ENCODE measurements at places on chromosomes 7 and 10.

DNA sequence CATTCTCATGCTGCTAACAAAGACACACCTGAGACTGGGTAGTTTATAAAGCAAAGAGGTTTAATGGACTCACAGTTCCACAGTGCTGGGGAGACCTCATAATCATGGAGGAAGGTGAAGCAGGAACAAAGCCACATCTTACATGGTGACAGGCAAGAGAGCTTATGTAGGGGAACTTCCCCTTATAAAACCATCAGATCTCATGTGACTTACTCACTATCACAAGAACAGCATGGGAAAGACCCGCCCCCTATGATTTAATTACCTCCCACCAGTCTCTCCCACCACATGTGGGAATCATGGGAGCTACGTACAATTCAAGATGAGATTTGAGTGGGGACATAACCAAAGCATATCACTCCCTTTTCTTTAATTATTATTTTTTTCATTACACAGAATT is 16.6 kb downstream of the COL28A1 start:
- ATAC-seq, result no peak

DNA sequence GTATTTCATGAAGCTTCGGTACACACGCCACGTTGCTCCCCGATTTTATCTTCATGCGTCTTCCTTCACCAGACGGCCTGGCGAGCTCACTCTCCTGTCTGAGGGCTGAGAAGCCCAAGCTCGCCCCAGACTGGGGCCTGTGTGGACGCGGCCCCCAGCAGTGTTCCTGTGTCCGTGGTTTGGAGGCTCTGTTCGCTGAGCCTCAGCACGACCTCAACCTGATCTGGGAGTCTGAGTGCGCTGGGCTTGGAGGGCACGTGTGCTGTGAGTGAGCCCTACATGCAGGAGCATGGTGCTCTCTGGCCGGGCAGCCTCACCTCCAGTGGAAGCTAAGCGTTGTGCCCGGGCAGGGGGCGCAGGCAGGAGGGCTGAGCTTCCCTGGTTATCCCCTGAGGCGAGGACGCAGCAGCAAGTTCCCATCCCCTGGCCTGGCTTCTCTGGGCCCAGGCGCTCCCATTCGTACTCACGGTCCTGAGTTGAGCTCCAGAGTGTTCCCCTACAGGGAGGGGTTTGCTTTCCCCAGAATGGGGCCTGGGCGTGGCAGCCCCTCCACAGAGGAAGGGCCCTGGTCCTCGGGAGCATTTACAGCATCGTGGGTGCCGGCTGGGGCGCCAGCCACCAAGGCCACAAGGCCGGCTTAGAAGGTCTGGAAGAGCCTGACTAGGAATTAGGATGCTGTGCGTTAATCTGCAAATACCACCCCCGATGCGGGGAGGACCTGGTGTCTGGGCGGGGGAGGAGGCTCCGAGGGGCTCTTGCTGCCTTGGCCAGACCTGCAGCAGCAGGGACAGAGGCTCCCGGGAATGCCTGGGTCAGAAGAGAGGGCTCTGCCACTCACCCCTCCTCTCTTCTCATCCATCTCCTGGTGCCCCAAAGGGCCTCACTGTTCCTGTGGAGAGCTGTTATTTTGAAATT is 400.6 kb downstream of the DNAJB6 start:
- ATAC-seq, result no peak

DNA sequence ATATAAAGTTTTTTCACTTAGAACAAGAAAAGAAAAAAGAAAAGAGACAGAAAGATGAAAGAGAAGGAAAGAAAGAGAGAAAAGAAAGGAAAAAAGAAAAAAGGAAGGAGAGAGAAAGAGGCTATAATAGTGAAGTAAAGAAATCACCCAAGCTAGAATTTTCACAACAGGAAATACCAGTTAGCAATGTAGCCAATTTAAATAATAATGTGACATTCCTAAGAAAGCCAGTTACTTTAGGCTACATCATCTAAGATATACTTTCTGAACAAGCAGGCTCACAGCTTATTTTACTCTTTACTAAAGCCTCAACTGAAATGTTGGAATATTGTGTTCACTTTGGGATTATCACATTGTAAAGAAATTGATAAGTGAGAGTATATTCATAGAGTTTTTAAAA is 53.6 kb downstream of the GPR37 start:
- no peak for ATAC-seq

DNA sequence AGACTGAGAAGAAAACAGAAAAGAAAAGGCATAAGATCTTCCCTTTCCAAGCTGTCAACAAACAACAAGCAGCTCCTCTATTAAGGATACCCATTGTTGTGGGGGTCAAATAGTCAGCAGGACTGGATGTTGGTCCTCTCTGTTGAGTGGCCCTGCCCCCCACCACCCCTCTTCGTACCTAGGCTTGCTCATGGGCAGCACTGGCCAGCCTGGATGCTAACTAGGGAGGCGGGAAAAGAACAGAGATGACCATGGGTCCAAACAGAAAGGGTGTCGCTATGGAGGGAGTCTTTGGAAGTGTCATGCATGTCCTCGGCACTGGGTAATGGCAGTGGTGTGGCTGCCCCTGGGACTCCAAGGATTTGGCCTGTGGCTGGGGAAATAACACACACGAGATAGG is 45.6 kb downstream of the SPDYE5 start:
- no peak for ATAC-seq

DNA sequence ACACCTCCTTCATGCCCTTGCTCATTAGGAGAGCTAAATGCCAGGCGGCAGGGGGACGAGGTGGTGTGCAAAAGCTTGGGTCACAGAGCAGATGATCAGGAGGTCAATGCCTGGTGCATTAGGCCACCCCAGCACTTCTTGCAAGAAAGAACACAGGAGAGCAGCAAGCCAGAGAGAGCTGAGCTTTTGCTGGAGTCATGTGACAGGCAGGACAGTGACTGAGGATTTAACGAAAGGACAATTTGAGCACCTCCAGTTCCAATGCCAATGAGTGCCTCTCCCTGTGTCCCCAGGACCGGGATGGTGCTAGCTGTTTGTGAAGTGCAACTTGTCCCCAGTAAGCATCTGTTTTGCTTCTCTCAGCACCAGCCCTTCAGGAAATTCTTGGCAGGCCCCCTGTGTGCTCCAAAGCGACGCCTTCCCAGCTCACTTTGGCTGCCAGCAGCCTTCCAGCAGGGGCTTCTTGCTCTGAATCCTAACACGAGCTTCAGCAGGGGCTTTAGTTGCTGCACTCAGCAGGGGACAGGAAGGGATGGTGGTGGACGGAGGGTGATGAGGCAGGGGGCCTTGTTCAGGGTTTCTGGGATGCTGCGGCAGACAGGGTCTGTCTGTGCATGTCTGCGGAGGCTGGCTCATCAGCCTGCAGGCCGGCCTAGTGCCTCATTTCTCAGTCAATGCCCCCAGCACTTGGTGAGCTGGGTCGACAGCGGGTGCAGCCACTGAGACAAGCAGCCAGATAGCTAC is 368.1 kb downstream of the RPS24 start:
- ATAC-seq, result no peak

DNA sequence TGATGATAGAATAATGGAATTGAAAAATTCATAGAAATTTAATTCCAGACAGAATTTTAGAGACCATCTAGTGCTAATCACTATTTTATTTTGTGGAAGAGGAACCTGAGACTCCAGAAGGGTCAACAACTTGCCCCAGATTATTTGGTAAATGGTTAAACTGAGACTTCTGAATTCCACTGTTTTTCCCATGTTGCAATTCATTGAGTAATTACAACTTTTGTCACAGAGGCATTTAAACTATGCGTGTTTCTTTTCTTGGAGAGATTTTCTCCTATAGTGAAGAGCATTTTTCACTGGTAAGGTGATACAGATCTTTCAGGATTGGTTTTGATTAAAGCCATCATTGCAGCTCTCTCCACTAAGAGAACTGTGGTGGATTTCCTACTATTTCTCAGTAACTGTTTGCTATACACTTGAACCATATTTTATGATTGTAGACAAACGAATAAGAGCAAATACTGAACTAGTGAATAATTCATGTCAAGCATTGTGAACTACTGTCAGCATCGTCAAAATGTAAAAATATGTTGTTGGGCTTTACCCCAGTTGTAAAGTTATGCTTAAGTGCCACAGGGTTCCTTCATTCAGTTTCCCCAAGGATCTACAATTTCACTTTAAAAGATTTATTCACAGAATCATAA is 26.5 kb downstream of the LRGUK start:
- ATAC-seq, result no peak

GRCh38 chr7:128044064-128044463 is 12.8 kb upstream of the LRRC4 start:
- no peak for ATAC-seq

DNA sequence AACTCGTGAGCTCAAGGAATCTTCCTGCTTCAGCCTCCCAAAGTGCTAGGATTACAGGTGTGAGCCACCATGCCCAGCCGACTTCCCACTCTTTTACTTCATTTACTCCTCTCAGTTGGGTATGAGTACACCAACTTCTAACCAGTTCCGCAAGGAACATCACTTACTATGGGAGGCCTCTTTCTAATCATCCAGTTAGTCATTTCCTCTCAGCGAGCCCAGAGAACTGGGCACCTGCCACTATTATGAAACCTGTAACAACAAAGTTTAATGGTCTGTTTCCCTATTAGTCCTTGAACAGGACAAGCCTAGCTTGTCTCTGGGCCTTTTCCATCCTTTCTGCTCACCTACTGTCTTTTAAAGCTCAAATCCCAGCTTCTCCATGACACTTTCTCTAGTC is 88.8 kb downstream of the DNMBP start:
- ATAC-seq, result no peak
